ENCODE measurements at places on chromosomes 1 and 21.

- no peak for DNase-seq
These were observed 72.9 kb downstream of the ZNF281 start for GRCh38 chr1:200336901-200337391.

DNA sequence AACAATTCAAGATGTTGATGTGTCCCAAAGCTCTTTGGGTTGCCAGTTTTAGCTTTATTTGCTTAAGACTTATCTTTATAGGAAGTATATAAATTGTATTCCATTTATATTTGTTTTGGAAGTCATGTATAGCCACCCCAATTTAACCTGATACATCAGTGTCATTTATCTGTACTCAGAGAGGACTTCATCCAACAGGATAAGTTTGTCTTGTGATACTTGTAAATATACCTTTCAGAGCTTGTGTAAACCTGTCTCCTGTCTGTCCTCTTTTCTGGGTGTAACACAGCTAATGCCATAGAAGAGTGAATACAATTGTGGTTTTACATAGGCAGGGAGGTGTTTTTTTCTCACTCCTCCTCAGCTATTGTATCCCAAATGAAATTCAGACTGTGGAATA, 10.4 kb downstream of the PTGFR start:
- DNase-seq, result no peak

DNA sequence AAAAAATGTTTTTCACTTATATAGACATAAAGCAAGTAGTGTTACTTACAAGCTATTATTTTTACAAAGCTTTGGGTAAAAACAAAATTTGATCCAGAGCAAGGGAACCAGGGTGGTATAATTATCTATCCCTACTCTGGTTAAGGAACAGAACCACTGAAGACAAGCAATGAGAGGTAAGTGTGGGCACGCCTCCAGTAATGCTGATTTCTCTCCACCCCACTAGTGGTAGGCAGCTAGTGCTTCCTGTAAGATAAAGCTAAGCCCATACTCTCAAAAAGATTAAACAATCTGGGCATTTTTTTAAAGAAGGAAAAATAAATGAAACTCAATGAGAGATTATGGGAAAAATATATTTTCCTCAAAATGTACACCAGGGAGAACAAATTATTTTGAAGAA, 22.1 kb downstream of the TFB2M start:
- DNase-seq, result no peak

GRCh38 chr21:31218830-31219608, 125.0 kb downstream of the TIAM1 start:
- DNase-seq, result no peak

DNA sequence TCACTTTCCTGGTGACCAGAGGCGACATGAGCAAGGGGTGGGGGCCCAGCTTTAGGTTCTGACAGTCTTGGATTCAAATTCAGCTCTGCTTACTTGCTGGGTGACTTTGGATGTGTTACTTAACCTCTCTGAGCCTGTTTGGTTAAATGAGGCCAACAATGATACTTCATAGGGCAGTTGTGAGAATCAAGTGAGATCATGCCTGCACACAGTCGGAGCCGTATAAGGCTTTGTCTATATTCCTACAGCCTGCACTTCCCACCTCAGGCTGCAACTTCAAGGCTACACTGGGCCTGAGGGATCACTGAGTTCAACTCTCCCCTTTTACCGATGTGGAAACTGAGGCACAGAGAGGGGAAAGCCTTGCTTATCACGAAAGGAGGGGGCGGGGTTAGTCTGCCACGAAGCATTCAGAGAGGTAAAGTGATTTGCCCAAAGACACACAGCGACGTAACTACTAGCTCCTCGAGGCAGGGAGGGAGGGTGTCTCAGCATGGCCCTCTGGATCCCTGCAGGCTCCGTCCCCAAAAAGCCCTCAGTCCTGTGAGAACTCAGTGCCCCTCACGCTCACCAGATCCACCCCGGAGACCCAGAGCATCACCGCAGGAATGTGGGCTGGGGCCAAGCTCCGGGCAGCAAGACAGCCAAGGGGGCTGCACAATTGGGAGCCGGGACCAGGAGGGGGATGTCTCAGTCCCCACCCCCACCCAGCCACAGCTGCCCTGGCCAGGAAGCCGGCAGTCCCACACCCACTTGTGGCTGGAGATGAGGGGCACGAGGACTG, 25.0 kb downstream of the SDC3 start:
- no peak for DNase-seq

- DNase-seq, result no peak
These were observed 86.3 kb downstream of the RERE start for GRCh38 chr1:8731162-8731561.

DNA sequence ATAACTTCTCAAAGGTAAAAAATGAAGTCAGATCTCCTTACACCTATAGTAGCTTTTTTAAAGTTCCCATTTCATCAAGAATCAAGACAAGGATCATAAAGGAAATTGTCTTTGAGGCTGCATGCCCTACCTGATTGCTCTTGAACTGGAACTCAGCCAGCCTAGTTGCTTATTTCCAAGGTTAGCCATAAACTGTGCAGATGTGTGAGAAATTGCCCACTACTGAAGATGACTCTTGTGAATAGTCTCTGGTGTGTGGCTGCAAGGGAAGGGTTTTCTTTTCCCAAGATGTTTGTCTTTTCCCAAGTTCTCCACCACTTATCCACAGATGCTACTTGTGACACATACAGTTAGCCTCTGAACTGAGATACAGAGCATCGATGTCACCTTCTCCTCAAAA, 81.7 kb upstream of the DUSP10 start:
- DNase-seq, result no peak

DNA sequence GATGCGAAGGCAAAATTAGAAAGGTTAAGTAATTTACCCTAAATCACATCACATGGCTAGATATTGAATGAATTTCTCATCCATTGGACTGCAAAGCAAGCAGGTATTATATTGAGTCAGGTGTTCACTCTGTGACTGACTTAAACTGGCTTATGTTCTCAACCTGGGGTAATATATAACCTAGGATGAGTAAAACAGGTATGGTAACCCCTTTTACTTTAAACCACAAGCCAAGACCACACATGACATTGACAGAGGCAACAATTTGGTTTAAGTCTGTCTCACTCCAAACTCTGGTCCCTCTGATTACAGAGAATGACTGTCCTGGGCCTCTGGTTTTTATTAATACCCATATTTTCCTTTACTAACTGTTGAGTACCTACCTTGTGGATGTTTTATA, 33.3 kb downstream of the MAEL start:
- no peak for DNase-seq

DNA sequence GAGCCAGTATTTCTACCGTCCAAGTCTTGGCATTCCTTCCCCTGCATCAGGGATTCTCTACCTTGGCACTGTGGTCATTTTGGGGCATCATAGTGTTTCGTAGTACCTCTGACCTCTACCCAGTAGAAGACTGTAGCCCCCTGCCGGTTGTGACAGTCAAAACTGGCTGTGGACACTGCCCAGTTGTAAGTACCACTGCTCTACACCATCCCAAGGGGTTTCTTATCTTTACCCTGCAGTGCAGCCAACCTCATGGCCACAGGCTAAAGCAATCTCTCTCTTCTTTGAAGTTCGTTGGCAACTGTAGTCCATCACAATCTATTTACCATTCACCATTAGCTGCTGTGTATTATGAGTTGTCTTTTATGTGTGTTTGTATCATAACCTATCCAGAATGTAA, 29.3 kb upstream of the ERO1B start:
- DNase-seq, result no peak

DNA sequence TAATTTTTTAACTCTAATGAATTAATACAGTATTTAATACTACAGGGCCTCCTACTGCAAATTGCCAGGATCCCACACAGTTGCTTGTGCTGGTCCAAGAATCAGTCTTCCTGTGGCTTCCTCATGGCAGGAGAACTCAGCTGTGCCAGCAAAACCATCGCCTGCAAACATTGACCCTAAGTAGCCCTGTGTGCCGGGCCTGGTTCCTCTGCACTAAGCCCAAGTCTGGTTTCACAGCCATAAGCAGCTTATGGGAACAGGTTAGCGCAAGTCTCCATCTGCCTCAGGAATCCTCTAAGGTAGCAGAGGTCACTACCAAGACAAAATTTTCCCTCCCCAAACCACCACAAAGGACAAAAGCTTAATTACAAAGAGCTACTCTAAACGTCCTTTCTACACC, 216.6 kb downstream of the PLA2G4A start:
- no peak for DNase-seq

Measured in NCI-H510A (cell line).